ENCODE measurements at places on chromosomes 2 and 18. TPM values are rescaled to one million over a fixed set of nuclear protein-coding genes. Genes with fewer than 3 reads are reported as not detected.

The CXCR1 gene
- 9.1 TPM for total RNA-seq

DNA sequence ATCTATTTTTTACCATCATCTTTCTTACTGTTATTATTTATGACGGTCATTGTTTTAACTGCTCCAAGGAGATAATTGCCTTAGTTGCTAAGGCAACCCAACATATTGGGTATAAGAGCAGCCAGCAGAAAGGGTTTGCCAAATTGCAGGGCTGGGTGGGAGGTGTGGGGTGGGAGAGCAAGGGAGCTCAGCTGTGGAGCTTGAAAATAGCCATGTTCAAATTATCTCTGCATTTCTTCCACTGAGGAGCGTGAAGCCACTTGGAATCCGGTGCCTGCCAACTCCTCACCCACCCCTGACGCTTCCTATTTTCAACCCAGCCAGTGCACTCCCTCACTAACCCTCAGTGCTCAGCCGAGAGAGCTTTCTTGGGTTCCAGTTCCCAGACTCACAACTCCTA is 60.8 kb downstream of the SETBP1 start:
- H3K27me3 ChIP-seq = no peaks in the 10 kb centered on the region
- H3K4me1 ChIP-seq = peaks cover 5% of the 10 kb centered on the region
- DNase-seq = no peak
- no peak overlapping the region for H3K27ac ChIP-seq

The SPRED2 gene
- total RNA-seq = 45.7 TPM

GRCh38 chr2:64359171-64359891 is 94.6 kb upstream of the LGALSL start:
- H3K4me3 ChIP-seq = no peak overlapping the region
- no peaks in the 10 kb centered on the region for H3K27me3 ChIP-seq
- H3K27ac ChIP-seq = no peak overlapping the region
- no peaks in the 10 kb centered on the region for H3K36me3 ChIP-seq
- H3K4me1 ChIP-seq = peaks cover 11% of the 10 kb centered on the region
- DNase-seq = no peak

The FSIP2 gene
- 0.33 TPM for total RNA-seq

- H3K4me3 ChIP-seq = no peak overlapping the region
- H3K36me3 ChIP-seq = no peaks in the 10 kb centered on the region
- H3K27me3 ChIP-seq = no peaks in the 10 kb centered on the region
- no peak overlapping the region for H3K27ac ChIP-seq
- no peaks in the 10 kb centered on the region for H3K4me1 ChIP-seq
Observed at GRCh38 chr2:16862471-16862870, 196.8 kb upstream of the CYRIA start.

DNA sequence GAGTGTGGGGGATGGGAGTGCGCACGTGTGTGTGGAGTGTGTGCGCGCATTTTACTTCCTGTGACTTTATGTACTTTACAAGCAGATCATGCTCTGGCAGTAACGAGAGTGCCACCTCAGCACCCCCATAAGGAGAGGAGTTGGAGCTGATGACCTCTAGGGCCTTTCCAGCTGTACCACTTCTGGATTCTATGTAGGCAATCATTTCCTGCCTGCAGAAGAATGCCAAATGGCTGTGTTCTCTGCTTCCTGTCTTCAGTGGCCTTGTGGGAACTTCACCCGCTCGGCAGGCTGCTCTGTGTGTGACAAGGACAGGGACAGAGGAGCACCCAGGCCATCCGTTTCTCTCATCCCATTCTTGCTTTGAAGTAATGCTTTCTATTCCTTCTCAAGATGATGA is 22.8 kb upstream of the ZNF385B start:
- no peaks in the 10 kb centered on the region for H3K27me3 ChIP-seq
- no peak overlapping the region for H3K4me3 ChIP-seq
- H3K27ac ChIP-seq = no peak overlapping the region
- H3K36me3 ChIP-seq = no peaks in the 10 kb centered on the region

- H3K4me3 ChIP-seq = no peak overlapping the region
- H3K4me1 ChIP-seq = no peaks in the 10 kb centered on the region
- peaks cover 7% of the 10 kb centered on the region for H3K36me3 ChIP-seq
Observed at GRCh38 chr2:239077260-239077659, 229.4 kb downstream of the TWIST2 start.

The NLRC4 gene
- 6.3 TPM for total RNA-seq

- H3K4me3 ChIP-seq = peak overlapping the region; percentile 42
- peak; percentile 78 for DNase-seq
- H3K27me3 ChIP-seq = peaks cover 25% of the 10 kb centered on the region
- peaks cover 37% of the 10 kb centered on the region for H3K4me1 ChIP-seq
- H3K36me3 ChIP-seq = no peaks in the 10 kb centered on the region
Observed at GRCh38 chr2:156319811-156320485, 12.6 kb downstream of the NR4A2 start.

GRCh38 chr2:22628221-22628620 is 756.8 kb upstream of the KLHL29 start:
- no peak for DNase-seq
- no peak overlapping the region for H3K4me3 ChIP-seq
- no peaks in the 10 kb centered on the region for H3K4me1 ChIP-seq
- no peak overlapping the region for H3K27ac ChIP-seq

The CASP10 gene
- total RNA-seq = 27.9 TPM

The FOXD4L1 gene
- total RNA-seq = 0.43 TPM

The KIAA2012 gene
- not detected for total RNA-seq

Data from upper lobe of left lung (tissue), 6 donors.